ENCODE measurements at places on chromosomes 7 and 10.

DNA sequence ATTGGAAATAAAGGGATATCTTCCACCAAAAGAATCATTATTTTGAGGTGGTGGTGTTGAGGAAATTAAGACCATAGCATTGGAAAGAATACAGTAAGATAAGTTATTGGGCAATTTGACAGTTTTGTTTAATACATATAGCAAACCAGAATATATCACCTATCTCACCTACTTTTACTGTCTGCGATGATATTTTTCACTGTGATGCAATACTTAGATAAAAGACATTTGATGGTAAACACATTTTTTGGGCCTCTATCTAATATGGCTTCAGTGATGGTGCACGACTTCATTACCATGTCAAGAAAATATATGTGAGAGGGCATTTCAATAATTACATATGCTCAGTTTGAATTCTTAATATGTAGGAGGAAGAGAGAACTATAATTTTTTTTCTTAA lies 93.7 kb upstream of the MAGI2 start:
- no peak for DNase-seq

GRCh38 chr10:33421789-33422462 lies 87.5 kb upstream of the NRP1 start:
- DNase-seq: no peak

GRCh38 chr7:105268056-105268455 lies 120.7 kb downstream of the SRPK2 start:
- DNase-seq: no peak

DNA sequence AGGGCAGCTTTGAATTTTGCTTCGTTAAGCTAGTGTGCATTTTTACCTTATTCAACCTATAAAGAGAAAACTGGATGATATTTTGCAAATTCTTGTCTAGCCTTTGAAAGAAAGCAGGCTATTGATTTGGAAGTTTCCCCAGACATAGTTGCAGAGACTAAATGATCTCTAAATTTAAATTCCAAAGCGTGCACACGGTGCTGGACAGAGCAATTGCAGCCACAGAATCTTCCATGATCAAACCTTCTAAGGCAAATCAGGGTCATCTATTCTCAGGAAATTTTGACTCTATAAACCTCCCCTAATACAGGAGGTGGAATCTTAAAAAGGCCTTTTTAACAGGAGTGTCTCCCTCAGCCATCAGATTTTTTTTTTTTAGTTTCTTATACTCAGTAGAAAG lies 159.9 kb downstream of the MDFIC start:
- DNase-seq: no peak

GRCh38 chr10:60878224-60878623 lies 65.8 kb downstream of the RHOBTB1 start:
- no peak for DNase-seq

DNA sequence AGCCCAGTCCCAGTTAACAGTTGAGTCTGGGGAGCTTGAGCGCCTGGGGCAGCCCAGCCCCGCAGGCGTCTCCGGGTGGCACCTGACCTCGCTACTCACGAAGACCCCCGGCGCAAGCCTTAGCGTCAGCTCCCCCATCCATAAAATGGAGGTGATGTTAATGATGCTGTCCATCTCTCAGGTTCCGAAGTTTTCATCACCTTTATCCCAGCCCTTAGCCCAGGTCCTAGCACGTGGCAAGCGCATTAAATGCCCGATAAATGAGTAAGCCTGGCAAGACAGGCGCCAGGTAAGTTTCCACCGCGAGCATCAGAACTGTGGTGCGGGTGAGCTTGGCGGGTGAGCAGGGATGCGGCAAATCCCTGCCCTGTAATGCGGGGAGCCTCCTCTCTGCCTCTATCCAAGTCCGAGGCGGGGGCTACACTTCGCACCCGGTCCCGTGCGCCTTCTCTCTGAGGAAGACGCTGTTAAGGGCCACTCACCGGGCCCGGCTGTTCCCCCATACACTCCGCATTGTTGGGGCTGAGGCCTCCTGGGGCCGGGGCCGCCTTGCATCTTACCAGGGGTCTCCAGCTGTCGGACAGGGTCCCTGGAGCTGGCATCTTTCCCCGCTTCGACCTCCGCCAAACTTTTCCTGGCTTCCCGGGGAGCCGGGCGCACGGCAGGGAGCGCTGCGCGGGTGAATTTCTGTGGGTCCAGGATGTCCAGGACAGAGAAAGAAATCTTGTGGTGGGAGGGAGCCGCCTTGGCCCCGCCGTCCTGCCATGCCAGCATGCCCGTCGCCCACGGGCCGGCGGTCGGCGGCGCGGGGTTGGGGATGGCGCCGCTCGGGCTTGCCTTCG lies 444 bp downstream of the NKX1-2 start:
- DNase-seq: no peak

DNA sequence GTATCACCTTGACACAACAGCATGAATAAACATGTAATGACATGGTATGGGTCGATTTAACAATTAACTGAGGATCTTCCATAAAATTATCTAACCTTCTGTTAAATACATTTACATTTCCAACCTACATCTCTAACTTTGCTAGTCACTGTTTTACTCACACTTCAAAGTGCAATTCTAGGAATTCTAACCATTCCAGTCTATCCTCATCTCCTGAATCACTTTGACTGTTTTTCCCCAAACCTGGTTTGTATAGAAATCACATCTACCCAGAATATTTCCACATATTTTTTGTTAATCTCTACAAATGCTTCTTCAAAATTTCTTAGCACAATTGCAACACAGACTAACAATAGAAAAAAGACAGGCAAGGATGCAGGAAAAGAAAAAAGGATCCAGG lies 6.2 kb downstream of the ABI1 start:
- DNase-seq: no peak

- no peak for DNase-seq
Measured at GRCh38 chr10:99648717-99649116, 10.6 kb upstream of the ENTPD7 start.

Measured in stimulated activated CD8-positive, alpha-beta memory T cell treated with anti-CD3 and anti-CD28 coated beads, Interleukin-4, amount 100 ng/mL, for 1 hour (primary cell).